Stimulated activated CD4-positive, alpha-beta T cell treated with anti-CD3 and anti-CD28 coated beads, TNF-alpha, amount 100 ng/mL, for 1 hour (primary cell): ENCODE measurements at places on chromosomes 1 and 21.
A peak's percentile ranks its signal among the peaks of the same experiment; 100 is the strongest.

- DNase-seq = no peak
These were observed 49.9 kb downstream of the BACE2 start for GRCh38 chr21:41217671-41218385.

GRCh38 chr1:159937054-159937750 is 8.2 kb downstream of the IGSF9 start:
- no peak for DNase-seq

DNA sequence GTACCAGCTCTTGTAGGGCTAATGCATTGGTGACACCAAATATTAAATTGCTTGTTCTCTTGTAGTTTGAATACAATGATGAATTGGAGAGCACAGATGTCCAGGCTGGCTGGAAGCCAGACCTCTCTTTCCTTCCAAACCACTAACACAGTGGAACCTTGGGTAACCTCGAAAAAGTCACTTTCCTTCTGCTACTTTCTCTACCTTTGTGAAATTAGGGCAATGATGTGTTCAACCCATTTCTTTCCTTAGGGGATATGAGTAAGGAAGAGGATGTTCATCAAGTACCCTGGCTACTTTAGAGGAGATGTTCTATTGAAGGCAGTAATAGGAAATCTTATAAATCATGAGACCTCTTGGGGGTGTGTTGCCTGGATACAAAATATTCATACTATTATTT is 55.7 kb downstream of the XCL2 start:
- no peak for DNase-seq

- DNase-seq = no peak
These were observed 92.5 kb upstream of the IRF2BP2 start for GRCh38 chr1:234702342-234703000.

GRCh38 chr1:101992821-101993575 is 3.7 kb downstream of the OLFM3 start:
- DNase-seq = no peak

- DNase-seq = no peak
These were observed 360.5 kb downstream of the HLX start for GRCh38 chr1:221239792-221240191.

DNA sequence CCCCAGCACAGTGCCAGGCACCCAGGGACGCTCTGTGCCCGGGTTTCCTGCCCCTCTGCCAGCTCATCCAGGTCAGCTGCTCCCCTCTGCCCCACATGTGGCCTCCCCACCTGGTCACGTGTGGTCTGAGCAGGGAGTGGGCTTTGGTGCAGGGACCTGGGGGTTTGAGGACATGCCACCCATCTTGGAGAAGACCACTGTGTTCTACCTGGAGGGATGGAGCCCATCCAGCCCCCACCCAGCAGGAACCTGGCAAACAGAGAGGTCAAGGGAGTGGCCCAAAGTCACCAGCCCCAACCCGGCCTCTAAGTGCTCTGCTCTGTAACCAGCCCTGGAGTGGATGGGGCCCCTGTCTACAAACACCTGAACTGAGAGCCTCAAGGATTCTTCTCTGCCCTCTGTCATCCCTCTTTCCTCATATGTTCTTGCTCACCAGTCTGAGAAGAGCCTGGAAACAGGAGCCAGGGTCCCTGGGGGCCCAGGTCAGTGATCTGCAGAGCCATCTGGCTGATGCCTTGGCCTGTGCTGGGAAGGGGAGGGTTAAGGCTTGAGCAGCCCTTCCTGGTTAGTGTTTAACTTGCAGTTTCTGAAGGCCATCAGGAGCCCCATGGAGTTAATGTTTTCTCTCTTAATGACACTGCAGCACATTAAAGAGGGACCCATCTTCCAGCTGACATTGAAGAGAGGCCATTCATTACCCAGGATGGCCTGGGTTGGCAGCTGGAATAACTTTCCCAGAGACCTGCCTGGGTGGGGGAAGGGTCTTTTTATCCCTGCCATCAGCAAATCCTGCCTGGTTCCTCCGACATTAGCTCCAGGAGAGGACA is 235.4 kb downstream of the PTPRU start:
- DNase-seq = no peak

- DNase-seq = no peak
These were observed 111.6 kb downstream of the ADGRL2 start for GRCh38 chr1:81912383-81912782.

DNA sequence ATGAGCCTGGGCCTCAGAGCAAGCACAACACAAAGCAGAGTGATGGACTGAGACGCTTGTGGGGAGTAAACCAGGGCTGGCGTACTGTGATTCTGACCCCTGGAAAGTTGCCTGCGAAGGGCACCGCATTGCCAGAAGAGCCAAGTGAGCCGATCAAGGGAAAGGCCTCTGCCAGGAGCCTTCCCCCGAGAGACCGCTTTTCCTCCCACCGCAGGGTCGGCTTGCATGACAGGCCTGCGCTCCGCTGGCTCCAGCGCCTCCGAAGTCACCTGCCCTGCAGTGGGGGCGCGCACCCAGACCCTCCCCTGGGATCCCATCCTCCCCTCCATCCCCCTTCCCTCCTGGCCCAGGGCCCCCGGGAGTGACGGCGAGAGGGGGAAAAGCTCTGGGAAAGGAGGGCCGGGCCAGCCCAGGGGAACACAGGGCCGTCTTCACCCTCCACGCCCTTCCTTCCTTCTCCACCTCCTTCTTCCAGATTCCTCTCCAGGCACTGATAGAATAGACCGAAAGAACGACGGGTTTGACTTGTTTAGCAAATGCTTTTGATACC is 165.0 kb downstream of the TRIM33 start:
- no peak for DNase-seq

- no peak for DNase-seq
These were observed 112.0 kb downstream of the LRRC40 start for GRCh38 chr1:70093250-70093975.

DNA sequence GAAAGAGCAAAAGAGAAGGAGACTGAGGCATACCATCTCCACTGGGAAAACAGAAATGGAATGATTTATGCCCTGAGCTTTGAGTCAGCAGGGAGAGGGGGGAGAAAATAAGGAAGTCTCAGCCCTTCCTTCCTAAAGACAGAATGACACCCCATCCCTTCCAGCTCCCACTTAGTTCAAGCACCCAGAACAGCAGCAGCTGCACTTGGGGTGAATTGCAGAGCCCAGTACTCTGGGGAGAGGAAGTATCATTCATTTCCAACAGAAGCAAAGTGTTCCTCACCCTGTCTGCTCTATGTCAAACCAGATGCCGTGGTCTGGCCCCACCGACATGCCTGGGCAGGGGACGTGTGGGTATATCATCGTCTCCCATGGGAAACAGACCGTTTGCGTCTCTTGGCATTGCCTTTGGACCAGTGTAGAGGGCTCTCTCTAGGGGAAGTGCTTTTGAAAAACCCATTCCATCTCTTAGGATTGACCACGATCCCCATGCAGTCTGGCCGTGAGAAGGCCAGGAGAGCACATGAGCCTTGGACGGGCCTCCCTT is 1.1 kb upstream of the KCNJ15 start:
- DNase-seq = no peak

DNA sequence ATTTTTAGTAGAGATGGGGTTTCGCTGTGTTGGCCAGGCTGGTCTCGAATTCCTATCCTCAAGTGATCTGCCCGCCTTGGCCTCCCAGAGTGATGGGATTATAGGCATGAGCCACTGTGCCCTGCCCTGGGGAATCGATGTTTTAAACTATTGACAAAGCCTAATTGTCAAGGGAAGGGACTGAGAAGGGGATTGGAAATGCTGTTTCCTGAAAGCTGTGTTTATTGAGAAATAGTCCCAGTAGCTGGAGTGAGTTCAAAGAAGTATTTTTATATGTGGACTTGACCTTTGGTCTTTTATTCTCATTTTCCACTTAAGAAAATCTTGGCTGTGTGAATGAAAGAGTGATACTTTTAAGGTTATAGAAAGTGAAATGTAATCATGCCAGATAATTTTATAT is 47.5 kb downstream of the KIF1B start:
- no peak for DNase-seq

DNA sequence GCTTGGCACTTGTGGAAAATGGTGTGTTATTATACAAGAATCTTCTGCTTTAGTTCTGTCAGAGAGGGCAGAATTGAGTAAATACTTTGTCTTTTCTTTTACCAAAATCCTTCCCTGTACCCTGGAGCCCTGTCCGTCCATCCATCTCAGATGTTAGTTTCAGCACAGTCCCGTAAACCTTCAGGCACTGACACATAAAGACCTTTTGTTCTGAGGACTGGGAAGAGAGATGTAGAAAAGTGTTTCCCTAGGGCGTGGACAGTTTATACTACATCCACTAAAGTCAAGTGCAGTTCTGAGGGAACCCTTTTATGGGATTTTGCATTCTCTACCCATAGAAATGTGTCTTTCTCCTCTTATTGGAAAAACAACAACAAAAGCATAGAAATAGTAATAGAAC is 162.4 kb downstream of the PDE4B start:
- no peak for DNase-seq

DNA sequence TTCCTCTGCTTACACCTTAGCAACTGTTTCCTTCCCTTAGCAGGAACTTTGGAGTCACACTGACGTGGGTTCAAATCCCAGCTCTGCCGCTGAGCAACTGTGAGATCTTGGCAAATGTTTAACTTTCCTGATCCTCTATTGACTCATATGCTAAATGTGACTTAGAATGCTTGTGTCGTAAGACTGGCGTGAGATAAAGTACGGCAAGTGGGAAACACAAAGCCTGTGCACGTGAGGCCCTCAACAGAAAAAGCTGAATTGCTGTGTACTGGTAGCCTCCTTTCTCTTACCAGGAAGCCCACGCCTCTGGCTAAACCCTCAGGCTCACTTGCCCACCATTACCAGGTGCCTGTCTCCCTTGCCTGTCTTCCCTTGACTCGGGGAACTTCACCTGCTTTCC is 135.4 kb upstream of the TNR start:
- no peak for DNase-seq

DNA sequence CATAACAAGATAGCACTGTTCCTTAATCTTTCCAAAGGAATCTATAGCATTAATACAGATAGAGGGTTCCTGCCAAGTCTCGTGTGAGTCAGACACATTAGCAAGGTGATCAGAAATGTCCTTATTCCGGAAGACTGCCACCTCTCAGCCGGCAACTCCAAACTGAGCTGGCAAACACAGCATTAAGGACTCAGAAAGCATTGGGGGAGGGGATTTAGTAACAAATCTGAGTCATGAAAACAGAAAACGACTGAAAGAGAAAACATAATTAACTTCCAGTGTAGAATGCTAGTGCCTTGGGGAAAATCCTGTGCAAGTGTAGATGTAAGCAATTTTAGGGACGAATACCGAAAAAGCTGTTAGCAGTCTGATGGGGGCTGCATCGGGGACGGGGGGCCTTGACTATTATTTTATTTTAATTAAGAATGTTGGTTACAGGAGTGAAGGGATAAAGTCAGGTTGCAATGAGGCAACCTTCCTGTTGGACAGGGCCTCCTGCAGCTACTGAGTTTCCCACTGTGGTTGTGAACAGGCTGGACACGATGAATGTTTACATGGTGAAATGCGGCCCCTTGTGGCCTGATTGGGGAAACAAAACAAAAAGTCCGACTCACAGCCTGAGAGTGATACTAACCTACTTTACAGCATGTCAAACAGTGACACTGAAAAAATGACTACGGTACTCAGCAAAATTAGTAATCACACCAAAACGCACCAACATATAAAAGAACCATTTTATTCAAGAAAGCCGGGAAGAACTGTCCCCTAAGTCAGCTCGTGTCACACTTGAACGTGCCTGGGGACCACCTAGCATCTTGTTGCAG is 20.7 kb downstream of the MIS18A start:
- no peak for DNase-seq

DNA sequence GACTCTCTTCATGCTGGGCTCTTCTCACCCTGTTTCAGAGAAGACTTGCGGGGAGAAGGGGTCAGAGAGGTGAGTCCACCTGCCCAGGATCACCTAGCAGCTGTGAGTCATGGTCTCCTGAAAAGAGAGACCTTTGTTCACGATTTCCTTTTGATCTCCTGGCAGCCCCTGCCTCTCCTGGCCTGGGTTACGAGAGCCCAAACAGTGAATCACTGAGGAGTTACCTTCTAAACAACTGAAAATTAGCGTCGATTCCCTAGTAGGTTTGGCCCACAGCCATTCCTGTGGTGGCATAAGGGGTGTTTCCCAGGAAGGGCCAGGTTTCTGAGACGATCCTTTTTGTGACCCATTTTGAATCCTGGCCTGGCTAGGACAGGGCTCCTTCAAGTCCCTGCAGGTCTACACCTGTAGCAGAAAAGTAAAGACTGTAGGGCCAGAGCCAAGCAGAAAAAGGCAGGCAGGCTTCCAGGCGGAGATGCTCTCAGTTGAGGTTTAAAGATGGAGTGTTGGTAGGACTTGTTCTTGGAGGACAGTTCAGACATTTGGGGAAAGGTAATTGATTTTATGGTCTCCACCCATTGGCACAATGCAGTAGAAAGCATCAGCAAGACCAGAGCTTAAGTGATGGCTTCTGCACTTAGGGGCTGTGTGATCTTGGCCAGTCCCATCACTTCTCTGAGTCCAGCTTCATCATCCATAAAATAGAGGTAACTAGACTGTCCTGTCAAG is 2.1 kb upstream of the PLA2G2E start:
- DNase-seq = no peak

- DNase-seq = peak; percentile 78
These were observed at the start of gene MX1 for GRCh38 chr21:41425954-41426675. Gene MX1 (plus strand): TSS chr21:41426239. CDS start chr21:41432071, 5,832 bp downstream.

GRCh38 chr1:167645140-167645541 is 15.1 kb downstream of the RCSD1 start:
- no peak for DNase-seq

DNA sequence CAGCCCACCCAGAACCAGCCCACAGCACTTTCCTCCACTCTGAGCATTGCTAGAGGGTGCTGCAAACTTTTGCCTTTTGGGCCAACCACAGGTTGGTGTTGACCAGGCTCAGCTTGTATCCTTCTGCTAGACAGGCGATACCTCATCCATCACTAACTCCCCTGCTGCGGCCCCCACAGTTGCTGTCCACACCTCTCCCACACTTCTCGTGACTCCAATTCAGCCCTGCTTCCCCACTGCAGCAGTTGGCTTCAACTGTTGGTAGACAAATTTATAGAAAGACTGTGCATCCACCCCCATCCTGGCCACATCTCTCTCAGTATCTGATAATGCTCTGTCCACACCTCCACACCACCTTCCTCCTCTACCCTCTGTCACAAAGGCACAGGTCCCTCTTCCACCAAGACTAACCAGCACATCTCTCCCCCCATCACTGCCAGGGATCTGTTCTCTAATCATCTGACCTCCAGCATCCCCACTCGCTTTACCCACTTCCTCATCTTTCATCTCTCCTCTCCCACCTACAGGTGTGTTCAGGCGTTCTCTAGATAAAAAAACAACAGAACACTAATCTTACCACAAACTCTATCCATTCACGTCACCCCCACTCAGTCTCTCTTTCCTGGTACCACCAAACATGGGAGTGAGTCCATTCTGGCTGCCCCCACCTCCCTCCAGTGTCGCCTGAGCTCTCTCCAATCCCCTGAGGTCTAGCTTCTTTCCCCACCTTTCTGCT is 15.8 kb upstream of the SLC25A44 start:
- DNase-seq = no peak

DNA sequence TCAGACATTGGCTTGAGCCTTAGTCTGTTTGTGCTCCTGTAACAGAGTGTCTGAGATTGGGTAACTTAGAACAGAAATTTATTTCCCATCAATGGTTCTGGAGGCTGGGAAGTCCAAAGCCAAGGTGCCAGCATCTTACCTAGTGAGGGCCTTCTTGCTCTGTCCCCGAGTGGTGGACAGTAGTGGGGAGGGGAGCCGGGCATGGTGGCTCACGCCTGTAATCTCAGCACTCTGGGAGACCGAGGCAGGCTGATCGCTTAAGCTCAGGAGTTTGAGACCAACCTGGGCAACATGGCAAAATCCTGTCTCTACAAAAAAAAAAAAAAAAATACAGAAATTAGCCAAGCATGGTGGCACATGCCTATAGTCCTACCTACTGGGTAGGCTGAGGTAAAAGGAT is 336.5 kb upstream of the VAMP3 start:
- DNase-seq = no peak
